ENCODE measurements at places on chromosomes 2 and 18. TPM values are rescaled to one million over a fixed set of nuclear protein-coding genes. Genes with fewer than 3 reads are reported as not detected.

DNA sequence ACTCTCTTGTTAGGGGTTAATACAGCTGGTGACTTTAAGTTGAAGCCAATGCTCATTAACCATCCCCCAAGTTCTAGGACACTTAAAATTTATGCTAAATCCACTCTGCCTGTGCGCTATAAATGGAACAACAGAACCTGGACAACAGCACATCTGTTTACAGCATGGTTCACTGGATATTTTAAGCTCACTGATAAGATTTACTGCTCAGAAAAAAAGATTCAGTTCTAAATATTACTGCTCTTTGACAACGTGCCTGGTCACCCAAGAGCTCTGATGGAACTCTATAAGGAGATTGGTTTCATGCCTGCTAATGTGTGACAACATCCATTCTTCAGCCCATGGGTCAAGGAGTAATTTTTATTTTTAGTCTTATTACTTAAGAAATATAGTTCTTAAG, 27.5 kb downstream of the RNF103 start:
- no peak for DNase-seq

- DNase-seq: no peak
These were observed 8.8 kb downstream of the EFEMP1 start for GRCh38 chr2:55914786-55915185.

DNA sequence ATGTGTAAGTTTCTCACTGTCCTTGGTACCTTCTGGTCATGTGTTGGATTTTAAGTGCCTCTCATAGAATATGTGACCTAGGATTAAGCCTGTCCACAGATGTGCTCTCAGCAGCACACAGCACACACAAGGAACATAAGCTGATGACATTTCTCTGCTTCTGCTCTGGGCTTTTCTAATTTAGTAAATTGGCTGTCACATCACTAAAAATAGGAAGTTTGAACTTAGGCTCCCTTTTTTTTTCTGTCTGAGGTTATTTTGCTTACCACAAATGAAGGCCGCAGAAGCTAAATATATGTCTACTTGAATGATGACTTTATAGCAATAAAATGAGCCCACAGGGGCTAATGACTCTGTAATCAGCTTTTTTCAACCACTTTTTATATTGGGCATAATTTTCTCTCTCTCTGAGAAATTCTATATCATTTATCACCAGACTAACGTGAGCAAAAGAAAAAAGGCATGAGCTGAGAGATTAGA, 150.2 kb upstream of the KLHL14 start:
- no peak for DNase-seq

DNA sequence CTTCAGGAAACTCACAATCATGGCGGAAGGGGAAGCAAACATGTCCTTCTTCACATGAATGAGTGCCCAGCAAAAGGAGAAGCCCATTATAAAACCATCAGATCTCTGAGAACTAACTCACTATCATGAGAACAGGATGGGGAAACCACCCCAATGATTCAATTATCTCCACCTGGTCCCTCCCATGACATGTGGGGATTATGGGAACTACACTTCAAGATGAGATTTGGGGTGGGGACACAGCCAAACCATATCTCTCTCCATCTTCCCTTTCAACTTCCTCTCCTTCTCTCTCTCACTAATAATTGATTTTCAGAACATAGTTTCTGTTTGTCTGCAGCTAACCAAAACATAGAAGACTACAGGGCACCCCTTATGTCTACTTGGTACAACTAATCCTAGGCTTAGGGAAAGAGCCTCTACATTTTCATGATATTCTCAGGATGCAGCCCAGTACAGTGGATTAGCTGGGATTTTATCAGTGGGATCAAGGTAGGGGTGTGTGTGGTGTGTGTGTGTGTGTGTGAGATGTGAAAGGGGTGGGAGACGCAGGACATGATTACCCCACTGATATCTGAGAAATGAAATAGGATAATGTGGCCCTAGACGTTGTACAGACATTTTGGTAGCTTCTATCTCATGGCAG, 2.8 kb upstream of the ATF2 start:
- no peak for DNase-seq

DNA sequence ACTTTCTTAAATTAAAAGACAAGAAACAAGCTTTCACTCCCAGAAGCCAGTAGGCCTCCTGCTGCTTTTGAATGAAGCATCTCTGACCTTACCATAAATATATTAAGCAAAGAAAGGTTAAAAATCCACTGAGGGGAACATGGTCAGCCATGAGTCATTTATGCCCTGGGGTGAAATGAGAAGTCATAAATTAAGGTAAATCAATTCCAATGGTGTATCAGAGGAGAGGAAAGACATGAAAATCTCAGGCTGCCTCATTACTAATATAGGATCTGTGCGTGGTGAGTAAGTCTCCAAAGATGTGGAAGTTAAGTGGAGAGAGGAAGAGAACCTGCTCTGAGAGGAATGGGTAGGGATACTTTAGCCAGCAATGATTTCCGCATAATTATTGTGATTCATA, 292.3 kb upstream of the CHAC2 start:
- no peak for DNase-seq

DNA sequence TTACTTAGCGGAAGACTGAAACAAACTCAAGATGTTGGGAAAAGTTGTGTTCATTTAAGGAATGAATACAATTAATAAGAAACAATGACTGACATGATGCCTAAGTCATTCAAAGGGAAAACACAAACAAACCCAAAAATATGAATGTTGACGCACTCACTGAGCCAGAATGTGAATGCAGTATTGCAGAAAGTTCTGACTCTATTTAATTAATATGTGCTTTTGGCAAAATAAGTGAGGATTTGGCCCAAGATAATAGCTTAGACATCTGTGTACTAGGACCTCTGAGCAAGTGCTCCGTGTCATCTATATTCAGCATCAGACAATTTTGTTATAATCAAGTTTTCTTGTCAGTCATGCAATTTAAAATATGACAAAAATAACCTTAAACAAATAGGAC, 1138.8 kb upstream of the NXPH2 start:
- DNase-seq: no peak

GRCh38 chr2:209426432-209426831, 2.6 kb downstream of the MAP2 start:
- DNase-seq: no peak

DNA sequence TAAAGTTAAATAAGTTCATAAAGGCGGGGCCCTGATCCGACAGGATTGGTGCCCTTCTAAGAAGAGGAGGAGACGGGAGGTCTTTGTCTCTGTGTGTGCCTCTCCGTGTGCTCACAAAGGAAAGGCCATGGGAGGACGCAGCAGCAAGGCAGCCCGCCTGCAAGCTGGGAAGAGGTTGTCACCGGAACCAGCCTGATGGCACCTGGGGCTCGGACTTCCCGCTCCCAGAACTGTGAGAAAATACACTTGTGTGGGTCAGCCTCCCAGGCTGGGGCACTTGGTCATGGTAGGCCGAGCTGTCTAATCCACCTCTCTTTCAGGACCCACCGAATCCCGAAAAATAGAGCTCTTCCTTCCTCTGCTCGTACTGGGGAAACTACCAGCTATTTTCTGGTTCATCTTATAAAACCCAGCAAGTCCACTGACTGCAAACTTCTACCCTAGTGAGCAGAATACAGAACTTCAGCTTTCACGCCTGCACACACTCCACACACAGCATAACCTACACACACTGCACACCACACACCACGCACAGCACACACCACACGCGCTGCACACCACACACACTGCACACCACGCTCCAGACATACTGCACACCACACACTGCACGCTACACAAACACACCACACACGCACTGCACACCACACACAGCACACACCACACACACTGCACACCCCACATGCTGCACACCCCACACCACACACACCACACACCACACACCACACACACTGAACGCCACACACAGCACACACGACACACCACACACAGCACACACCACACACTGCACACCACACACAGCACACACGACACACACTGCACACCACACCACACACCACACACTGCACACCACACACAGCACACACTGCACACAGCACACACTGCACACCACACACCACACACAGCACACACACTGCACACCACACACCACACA, 58.1 kb downstream of the ASB1 start:
- peak; percentile 8 for DNase-seq

GRCh38 chr2:18855027-18855426, 265.7 kb upstream of the NT5C1B start:
- DNase-seq: no peak

GRCh38 chr2:2880938-2881337, 496.7 kb downstream of the EIPR1 start:
- DNase-seq: no peak

GRCh38 chr2:44618251-44619023, 256.7 kb downstream of the CAMKMT start:
- no peak for DNase-seq

GRCh38 chr2:171260471-171261424, 100.1 kb upstream of the TLK1 start:
- DNase-seq: no peak

GRCh38 chr2:213995400-213996105, 415.3 kb upstream of the VWC2L start:
- no peak for DNase-seq

- DNase-seq: no peak
These were observed 3.7 kb downstream of the SMYD1 start for GRCh38 chr2:88071365-88071764.

- DNase-seq: no peak
These were observed 8.6 kb downstream of the DOCK10 start for GRCh38 chr2:225033440-225034318.

DNA sequence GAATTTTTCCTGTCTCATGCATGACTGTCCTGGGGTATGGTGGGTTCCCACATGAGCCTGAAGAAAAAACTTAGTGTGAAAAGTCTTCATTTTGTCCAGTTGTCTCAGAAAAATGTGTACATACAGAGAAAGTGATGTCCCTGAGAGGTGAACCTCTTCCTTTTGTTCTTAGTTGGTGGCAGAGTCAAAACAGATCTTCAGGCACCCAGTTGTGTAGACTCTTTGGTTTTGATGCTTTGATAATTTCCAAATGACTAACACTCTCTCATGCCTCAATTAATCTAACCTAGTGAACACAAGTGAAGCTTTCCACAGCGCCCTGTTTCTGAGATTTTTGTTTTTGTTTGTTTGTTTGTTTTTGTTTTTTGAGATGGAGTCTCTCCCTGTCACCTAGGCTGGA, 273.5 kb downstream of the PIK3C3 start:
- DNase-seq: no peak

GRCh38 chr18:42537291-42537690, 578.2 kb downstream of the RIT2 start:
- no peak for DNase-seq

DNA sequence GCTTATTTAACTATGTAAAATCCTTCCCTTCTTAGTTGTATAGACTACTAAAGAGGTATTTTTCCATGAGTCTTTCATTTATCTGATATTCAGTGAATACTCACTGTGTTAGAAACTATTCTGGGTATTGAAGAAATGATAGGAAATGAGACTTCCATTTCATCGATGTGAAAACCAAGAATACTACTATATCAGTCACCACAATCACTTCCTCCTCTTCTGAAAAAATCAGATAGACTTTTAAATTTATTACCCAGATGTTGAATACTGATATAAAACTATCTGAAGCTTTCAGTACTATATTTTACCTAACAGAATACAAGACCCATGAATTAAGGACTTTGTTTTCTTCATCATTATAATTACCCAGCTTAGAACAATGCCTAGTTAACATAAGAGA, 1801.1 kb upstream of the CELF4 start:
- no peak for DNase-seq

GRCh38 chr2:96661324-96661723, 18.8 kb downstream of the FER1L5 start:
- DNase-seq: no peak

GRCh38 chr2:76312236-76312635, 601.5 kb upstream of the GCFC2 start:
- DNase-seq: no peak

- DNase-seq: no peak
These were observed 40.5 kb downstream of the ANO7 start for GRCh38 chr2:241228860-241229516.

DNA sequence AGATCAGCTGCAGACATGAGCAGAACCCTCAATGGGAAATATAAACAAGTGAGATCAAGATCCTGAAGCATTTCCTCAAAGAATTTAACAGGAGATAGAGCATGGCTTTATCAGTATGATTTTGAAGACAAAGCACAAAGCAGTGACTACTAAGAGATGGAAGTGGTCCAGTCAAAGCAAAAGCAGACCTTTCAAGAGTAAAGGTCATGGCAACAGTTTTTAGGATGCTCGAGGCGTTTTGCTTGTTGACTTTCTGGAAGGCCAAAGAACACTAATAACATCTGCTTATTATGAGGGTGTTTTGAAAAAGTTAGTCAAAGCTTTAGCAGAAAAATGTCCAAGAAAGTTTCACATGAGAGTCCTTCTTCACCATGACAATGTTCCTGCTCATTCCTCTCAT, 128.5 kb downstream of the KCNE4 start:
- no peak for DNase-seq

DNA sequence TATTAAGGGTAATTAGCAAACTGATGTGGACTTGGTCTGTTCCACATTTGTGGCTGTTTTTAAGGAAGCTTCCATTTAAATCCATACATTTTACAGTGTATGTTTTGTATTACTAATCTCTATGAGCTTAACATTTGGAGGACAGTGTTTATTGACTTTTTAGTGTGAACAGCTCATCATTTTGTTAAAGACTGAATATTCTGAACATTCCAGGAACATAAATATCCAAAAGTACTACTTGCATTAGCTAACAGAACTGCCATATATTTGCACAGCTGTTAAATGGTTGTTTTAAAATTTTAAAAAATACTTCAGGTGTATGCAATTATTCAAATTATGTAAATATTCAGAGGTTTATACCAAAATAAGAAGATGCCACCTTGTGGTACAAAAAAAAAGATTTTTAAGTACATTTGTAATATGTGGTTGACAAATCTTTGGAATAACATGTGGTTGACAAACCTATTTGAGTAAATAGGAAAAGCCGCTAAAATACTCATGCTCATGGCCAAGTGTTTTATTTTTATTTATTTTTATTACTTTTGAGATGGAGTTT, 439.7 kb upstream of the FANCL start:
- DNase-seq: no peak

DNA sequence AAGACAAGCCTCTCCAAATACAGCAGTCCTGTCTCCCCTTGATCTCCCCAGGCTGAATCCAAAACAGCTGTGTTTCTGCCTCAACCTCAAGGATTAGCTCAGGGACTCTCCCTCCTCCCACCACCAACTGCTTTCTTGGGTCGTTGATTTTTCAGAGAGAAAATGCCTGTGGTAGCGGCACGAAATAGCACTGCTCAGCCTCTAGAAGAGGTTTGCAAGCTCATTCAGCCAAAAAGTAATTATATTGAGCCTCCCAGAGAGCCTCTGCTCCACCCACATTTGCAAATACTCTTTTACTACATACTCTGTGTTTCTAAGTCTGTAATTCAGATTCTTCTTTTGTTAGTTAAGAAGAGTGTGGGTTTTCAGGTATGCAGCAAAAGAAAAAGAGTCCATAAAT, 396.4 kb upstream of the TNP1 start:
- no peak for DNase-seq

The SELENOI gene
- total RNA-seq: 30.9 TPM

The PRSS56 gene
- total RNA-seq: not detected

The SIX3 gene
- not detected for total RNA-seq

The CTAGE1 gene
- 0.06 TPM for total RNA-seq

The TGOLN2 gene
- total RNA-seq: 237 TPM

The RGPD4 gene
- not detected for total RNA-seq

The DSG2 gene
- 103 TPM for total RNA-seq

The RAB12 gene
- total RNA-seq: 26.3 TPM

The ADD2 gene
- total RNA-seq: 0.95 TPM

The EMILIN2 gene
- 15.4 TPM for total RNA-seq

Data from mucosa of gallbladder (tissue), 1 donor.